ENCODE measurements at places on chromosomes 4 and X.
A peak's percentile ranks its signal among the peaks of the same experiment; 100 is the strongest.

- no peak for DNase-seq
These were observed 26.1 kb upstream of the ARSD start for GRCh38 chrX:2955281-2955680.

DNA sequence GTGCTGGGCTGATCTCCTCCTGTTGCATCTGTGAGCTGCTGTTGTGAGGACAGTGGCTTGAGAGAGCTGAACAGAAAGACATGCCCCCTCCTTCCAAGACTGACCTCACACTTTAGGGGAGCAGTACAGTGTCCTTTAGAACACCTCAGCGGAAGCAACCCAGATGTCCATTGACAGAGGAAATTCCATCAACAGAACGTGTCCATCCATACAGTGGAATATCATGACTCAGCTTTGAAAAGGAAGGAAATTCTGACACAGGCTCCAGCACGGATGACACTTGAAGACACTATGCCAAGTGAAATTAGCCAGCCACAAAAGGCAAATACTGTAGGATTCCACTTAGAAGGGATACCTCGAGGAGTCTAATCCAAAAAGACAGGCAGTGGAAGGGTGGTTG lies 103.5 kb downstream of the GPR143 start:
- no peak for DNase-seq

GRCh38 chr4:41814565-41814964 lies 66.0 kb upstream of the PHOX2B start:
- peak; percentile 13 for DNase-seq

DNA sequence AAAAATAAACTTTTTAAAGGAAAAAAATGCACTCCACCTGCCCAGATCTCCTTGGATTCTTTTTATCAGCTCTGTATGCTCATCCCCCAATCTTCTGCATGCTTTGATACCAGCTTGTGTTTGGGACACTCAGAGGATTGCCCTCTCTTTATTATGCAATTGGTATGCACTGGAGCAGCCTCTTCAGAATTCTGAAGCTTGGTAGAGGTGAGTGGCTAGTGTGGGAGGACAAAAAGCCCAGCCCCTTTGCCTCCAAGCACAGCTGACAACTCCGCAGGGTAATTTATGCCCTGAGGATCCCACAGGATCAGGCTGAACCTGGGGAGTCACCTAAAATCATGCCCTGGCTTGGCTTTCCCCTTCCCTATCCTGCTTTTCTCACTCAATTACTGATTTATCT lies 16.7 kb downstream of the IL21 start:
- DNase-seq, result no peak

- DNase-seq, result no peak
These were observed 28.6 kb downstream of the AFAP1 start for GRCh38 chr4:7910952-7911578.

DNA sequence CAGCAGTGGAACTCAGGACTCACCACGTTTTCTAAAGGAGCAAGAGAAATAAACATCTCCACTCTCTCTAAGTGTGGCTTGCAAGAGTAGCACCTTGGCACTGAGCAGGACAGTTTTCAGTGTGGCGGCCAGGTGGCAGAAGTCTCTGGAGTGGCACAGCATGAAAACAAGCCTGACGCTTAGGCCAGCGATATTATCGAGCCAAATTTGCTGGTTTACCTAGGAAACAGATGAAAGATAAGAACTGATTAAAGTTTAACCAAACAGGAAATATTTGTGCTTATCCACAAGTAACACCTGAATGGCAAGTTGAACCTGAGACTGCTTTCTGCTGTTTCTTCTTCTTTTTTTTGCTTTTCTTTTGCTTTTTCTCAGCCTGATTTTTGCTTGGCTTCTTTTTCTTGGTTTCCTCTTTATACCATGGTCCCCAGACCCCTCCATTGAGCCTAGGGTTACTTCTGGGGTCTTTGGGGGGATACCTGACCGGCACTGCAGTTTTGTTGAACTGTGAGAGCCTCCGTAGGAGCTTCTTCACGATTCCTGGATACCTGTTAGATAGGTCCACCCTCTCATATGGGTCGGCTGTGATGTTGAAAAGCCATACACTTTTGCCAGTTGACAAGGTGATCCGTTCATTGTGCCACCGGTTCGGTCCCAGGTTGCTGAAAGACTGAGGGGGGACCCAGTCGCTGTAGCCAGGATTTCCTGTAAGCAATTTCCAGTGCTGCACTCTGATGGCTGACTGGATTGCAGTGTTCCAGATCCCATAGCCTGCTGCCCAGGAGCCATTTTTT lies 77.3 kb downstream of the ARSJ start:
- DNase-seq, result no peak

GRCh38 chr4:174696657-174697056 lies 132.4 kb downstream of the GLRA3 start:
- no peak for DNase-seq

DNA sequence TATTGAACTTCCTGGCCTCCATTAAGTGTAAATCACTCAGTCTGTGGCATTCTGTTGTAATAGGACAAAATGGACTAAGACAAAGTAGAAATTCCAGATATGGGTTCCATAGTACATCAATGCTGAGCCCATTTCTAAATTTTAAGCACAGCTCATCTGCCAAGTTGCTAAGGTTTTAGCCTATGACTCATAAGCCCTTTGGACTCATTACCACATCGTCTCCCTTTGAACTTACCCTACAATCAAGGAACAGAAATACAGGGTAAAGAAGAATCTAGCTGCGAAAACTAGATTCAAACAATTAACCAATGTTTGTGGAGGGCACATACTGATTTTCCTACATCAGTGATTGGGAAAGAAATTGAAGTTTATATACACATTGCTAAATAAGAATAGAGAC lies 31.8 kb downstream of the NAA11 start:
- DNase-seq, result no peak

GRCh38 chr4:9812501-9813340 lies 31.3 kb downstream of the DRD5 start:
- DNase-seq, result no peak

Measured in spinal cord (tissue), 10 donors.